SW 1271 (cell line): ENCODE measurements at places on chromosomes 7 and 10.

- no peak for DNase-seq
Observed at GRCh38 chr10:29136411-29136810, 152.5 kb upstream of the LYZL1 start.

GRCh38 chr10:15393139-15393825 lies 22.2 kb upstream of the FAM171A1 start:
- no peak for DNase-seq

GRCh38 chr7:76380623-76380966 lies 21.8 kb upstream of the YWHAG start:
- DNase-seq = no peak

- no peak for DNase-seq
Observed at GRCh38 chr7:84195295-84196060, 889 bp upstream of the SEMA3A start.

DNA sequence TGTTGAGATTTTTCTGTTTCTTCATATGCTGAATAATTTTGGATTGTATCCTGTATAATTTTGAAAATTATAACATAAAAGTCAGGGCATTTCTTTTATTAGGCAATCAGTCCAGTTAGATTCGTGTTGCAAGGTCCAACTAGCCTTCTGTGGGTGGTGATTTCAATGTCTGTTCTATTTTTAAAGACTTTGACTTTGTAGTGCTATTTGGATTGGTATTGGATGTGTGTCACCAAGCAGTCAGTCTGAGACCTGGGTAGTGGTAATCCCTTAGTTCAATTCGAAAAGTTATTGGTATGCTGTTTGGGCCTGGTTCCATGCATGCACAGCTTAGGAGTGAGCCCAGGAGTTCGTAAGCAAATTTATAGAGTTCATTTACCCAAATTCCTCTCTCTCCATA lies 82.2 kb downstream of the EPDR1 start:
- DNase-seq = no peak

- no peak for DNase-seq
Observed at GRCh38 chr7:55903985-55904759, 16.9 kb downstream of the ZNF713 start.

- no peak for DNase-seq
Observed at GRCh38 chr10:111122127-111122526, 45.3 kb downstream of the ADRA2A start.

- no peak for DNase-seq
Observed at GRCh38 chr7:47354831-47355541, 226.9 kb downstream of the TNS3 start.

- no peak for DNase-seq
Observed at GRCh38 chr10:34305189-34305588, 509.9 kb downstream of the PARD3 start.

- DNase-seq = no peak
Observed at GRCh38 chr7:44769776-44770294, 21.2 kb downstream of the ZMIZ2 start.

- no peak for DNase-seq
Observed at GRCh38 chr7:49855281-49855980, 82.0 kb downstream of the VWC2 start.

DNA sequence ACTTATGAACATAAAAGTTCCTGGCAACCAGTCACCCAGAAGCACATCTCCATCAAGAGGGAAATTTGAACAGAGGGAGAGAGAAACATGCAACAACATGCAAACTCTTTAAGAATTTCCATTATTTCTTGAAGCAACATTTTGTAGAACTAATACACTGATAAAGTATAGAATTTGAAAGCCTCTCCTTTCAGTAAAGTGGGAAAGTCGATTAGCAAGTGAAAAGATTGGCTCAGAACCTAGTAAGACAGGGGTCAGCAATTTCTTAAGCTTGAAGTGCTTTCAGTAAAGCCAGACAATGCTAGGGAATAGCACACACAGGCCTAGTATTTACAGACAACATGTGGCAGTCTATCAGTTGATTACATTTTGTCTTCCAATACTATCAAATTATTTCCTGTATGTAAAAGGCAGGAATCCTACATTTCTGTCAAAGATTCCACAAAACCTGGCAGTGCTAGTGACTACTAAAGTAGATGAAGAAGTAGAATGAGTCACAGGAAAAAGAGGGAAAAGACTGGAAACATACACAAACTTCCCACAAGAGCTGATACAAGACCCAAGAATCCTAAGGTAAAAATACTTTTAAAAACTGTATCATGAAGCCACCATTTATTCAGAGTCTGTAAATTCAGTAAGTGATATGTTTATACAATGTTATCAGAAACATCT lies 25.2 kb downstream of the DNAJC1 start:
- no peak for DNase-seq

DNA sequence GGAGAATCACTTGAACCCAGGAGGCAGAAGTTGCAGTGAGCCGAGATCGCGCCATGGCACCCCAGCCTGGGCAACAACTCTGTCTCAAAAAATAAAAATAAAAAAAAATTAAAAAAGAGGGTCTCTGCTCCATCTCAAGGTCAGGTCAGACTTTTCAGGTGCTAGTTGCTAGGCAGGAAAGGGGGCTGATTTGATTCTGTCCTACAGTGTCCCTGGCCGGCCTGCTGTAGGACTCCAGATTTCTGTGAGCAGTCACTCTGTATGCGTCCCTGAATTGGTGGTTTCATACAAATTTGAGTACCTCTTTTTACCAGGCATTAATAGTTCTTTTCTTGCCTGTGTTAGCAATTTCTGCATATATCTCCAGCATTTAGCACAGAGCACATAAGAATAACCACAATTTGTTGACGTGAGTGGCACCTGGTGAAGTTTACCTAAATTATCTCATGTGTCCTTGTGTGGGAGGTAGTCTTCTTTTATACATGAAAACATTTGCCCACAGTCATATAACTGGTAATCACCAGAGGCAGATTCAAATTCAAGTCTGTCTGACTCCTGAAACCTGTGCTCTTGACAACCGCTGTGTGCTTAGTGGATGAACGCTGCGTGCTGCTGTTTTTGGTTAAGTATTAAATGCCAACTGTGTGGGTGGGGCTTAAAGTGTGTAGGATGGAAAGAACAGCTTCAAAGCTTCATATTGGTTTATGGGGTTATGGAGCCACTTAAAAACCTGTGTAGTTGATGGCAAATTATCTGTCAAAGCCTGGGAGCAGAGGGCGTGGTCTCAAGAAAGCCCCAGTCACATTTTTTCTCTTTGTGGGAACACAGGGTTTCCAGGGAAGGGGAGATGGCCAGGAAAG lies 3.2 kb upstream of the ZNF775 start:
- no peak for DNase-seq

DNA sequence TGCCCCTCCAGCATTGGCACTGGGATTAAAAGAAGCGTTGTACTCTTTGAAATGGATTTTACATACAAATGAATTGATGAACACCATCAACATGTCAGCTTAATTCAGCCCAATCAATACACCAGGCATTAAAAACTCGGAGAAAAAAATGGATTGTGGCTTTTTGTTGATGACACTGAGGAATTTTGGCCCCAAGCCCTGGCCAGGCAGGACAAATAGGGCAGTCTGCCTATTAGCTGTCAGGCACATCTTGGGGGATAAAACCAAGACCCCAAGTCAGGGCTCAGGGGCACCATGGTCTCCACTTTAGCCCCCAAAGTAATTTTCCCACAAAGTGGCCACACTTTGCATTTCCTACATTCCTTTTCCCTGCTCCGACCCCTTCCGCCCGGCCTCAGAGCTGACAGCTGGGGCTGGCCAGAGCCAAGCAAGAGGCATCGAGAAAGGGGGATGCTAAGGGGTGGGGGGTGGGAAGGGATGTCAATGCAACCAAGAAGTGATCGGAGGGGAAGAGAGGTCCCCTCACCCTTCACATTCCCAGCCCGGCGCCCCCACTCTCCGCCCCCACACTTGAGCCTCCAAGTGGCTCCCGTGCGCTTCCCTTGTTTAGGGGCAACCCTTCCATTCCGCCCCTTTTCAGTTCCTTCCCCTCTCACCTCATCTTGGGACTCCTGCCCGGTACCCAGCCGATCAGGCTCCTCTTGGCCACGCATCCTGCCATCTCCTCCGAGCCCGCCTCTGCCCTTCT lies 711 bp downstream of the HIP1 start:
- no peak for DNase-seq

DNA sequence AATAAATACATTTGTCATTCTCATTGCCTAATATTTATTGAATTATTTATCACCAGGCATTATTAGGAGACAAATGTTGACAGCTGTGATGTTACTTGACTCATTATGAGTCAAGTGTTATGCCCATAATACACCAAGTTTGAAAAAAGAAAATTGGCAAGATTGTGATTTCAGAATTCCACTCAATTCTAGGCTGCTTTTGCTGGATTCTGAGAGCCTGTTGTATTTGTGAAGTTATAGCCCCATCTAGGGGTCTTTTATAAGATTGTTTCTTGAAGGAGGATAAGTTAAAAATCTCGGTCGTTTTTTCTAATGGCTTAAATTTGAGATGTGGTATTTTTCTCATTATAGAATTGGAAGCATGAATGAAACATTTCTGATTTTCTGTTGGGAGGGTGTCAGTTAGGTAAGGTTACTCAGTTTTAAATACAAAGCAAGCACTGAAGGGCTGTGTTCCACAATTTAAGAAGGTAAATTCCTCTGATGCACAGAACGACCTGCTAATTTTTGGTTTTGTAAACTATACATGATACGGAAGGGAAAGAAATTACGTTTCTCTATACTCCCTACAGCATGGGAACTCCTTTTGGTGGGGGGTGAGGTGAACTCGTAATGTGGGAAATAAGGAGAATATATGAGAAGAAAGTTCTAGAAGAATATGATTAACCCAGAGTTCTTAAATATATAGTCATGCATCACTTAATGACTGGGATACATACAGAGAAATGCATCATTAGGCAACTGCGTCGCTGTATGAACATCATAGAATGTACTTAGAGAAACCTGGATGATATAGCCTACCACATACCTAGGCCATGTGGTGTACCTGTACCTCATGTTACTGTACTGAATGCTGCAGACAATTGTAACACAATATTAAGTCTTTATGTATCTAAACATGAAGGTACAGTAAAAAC lies 2.6 kb downstream of the STK31 start:
- DNase-seq = peak; percentile 23

GRCh38 chr7:47132471-47132870 lies 449.4 kb downstream of the TNS3 start:
- DNase-seq = no peak

- no peak for DNase-seq
Observed at GRCh38 chr7:144063710-144064109, 5.9 kb upstream of the OR2A25 start.

DNA sequence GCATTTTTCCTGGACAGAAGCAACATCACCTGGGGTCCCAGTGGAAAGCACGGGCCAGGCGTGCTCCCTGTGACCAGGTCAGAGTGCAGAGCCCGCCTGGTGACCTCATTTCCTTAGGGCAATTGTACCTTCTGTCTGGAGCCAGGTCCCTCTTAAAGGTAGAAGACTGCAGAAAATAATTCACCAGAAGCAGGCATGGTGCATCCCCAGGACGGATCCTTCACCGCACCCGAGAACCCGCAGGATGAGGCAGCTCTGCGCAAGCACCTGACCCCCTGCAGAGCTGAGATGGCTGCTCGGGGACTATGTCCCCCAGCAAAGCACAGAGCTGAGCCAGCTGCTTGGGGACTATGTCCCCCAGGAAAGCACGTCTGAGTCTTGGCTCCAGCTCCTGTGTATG lies 557.6 kb downstream of the PTPRN2 start:
- no peak for DNase-seq

DNA sequence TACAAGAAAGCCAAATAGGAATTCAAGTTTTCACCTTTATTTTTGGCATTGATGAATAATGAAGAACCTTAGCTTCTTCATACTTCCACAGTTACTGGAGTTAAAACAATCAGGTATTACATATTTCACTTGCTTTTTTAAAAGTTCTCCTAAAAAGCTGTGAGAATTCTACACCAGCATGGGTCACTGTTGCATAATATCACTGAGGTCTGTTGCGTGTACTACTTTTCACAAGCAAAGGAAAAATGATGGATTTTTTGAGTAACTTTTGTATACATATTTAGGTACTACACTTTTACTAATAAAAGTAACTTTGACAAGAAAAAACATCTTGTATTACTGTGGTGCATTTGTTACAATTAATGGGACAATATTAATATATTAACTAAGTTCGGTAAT lies 15.2 kb downstream of the FAM24B start:
- DNase-seq = no peak

DNA sequence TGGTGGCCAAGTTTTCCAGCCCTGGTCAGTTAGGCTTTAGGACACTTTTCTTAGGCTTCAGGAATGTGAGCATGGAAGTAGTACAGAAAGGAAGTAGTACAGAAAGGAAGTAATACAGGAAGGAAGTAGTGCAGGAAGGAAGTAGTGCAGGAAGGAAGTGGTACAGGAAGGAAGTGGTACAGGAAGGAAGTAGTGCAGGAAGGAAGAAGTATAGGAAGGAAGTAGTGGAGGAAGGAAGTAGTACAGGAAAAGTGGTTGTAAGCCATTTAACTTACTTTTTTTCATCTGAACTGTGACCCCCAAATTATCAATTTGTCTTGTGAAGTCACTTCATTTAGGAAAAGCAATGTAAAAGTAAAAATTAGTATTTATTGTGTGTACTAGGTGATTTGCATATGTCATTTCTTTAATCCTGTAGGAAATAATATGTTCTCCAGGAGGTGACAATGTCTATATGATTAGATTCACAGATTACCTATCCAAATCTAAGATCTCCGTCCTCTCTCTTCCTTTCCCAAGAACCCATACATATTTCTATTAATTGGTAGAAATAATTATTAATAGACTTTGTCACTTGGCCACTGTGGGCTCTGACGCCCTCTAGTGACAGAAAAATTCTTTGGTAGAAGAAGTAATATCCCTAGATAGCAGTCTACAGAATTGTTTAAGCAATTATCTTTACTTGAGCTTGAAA lies 3.9 kb upstream of the FAS start:
- DNase-seq = no peak

- no peak for DNase-seq
Observed at GRCh38 chr7:126937171-126937570, 315.6 kb downstream of the GRM8 start.

DNA sequence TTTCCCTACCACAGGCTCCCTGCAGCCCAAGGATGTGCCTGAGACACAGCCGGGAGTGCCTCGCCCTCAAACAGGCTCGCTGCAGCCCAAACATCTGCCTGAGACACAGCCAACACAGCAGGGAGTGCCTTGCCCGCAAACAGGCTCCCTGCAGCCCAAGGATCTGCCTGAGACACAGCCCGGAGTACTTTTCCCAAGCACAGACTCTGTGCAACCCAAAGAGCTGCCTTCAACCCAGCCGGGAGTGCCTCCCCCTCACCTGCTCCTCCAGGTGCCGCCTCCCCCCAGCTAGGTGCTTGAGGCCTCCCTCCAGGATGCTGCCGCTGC lies 42.9 kb downstream of the ANTXRL start:
- no peak for DNase-seq

GRCh38 chr7:142886866-142887265 lies 1.3 kb upstream of the TRPV6 start:
- no peak for DNase-seq

DNA sequence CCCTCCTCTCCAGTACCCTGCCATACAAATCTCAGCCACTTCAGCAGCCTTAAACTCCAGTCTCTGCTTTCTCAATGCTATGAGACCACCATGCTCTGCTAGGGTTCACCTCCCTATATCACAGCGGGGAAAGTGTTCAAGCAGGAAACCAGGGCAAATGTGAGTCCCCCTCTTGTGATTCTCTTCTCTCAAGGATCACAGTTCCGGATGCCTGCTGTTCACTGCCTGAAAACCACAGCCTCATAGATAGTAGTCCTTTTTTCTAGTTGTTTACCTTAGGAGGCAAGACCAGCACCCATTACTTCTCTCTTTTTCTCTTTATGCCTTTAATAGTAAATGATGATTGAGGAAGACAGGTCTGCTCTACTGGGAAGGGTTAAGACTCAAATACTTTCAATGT lies 100.8 kb downstream of the SGMS1 start:
- DNase-seq = no peak

GRCh38 chr7:151571471-151571870 lies 51.8 kb upstream of the RHEB start:
- DNase-seq = no peak
